ENCODE measurements at places on chromosomes 11 and 22.

GRCh38 chr11:66849501-66850234 is 6.4 kb downstream of the RCE1 start:
- no peak for DNase-seq

DNA sequence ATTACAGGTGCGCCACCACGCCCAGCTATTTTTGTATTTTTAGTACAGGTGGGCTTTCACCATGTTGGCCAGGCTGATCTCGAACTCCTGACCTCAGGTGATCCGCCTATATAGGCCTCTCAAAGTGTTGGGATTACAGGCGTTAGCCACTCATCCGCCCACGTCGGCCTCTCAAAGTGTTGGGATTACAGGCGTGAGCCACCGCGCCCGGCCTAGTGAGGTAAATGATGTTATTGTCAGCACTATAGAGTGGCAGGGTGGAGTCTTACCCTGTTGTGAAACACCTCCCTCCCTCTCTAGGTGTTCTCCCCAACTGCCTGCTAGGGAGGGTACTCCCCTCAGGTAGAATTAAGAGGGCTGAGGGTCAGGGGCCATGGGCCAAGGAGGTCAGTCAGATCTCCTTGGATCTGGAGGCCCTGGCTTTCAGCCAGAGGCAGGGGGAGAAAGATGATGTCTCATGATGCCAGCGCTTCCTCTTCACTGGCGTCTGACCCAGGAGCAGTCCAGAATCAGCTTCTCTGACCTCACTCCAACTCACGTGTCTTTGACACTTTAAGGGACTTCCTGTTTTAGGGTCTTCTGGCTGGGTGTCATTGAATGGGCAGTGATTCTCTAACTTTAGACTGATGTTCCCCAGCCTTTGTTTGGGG is 2.0 kb downstream of the GGA1 start:
- no peak for DNase-seq

GRCh38 chr11:76835928-76836612 is 24.6 kb upstream of the ACER3 start:
- peak; percentile 46 for DNase-seq

GRCh38 chr11:65588199-65589054 is 7.2 kb downstream of the KCNK7 start:
- peak; percentile 52 for DNase-seq
